ENCODE measurements at places on chromosomes 1 and 21.
A peak's percentile ranks its signal among the peaks of the same experiment; 100 is the strongest.

DNA sequence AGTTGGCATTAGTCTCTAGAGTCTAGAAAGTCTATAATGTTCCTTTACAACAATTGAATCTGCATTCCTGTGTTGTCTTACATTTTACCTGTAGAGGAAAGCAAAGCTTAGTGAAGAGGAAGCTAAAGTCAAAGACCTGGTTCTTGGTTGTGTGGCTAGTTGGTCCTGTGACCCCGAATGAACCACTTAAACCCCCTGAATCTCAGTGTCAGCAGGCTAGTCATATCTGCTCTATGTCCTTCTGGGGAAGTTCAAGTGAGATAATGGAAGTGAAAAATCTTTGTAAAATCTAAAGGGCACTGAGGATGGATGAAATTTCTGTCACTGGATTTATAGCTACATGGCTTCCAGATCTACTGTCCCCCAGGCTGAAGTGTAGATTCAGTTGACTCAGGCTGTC lies 24.0 kb upstream of the AIM2 start:
- DNase-seq: no peak

- DNase-seq: peak; percentile 9
These were observed 98.4 kb upstream of the WNT4 start for GRCh38 chr1:22241250-22241649.

DNA sequence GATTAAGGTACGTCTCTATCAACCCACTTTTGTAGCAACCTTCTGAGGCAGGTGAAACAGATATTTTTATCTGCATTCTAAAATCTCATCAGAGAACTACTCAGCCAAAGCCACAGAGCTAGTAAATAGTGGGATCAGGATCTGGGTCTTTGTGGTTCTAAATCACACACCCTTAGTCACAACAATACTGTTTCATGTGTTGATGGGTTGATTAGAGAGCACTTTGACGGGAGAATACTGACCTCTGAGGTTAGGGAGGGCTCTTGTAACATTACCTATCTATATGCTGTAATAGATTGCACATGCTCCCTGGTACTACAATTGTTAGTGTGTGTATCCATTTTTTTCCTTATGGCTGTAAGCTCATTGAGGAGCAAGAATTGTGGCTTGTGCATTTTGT lies 45.5 kb upstream of the CCDC190 start:
- no peak for DNase-seq

- no peak for DNase-seq
These were observed 25.2 kb downstream of the IL12RB2 start for GRCh38 chr1:67332653-67333529.

DNA sequence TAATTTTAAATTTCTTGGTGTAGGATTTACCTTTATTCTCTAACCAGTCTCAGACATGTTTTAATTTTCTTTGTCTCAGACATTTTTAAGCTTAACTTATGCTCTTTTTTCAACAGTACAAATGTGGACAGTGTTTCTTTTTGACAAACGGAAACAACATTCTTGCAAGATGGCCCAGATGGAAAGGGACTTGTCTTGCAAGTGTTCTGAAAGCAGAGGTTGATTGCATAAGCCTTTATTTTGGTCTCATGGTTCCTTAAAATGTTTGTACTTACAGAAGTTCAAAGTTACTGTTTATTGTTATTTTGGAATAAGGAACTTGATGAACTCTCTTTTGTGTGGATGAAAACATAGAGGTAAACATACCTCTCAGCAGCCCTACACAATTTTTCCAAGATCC lies 22.9 kb downstream of the SMAP2 start:
- peak; percentile 59 for DNase-seq

GRCh38 chr1:220325306-220325995 lies 53.2 kb upstream of the RAB3GAP2 start:
- no peak for DNase-seq

DNA sequence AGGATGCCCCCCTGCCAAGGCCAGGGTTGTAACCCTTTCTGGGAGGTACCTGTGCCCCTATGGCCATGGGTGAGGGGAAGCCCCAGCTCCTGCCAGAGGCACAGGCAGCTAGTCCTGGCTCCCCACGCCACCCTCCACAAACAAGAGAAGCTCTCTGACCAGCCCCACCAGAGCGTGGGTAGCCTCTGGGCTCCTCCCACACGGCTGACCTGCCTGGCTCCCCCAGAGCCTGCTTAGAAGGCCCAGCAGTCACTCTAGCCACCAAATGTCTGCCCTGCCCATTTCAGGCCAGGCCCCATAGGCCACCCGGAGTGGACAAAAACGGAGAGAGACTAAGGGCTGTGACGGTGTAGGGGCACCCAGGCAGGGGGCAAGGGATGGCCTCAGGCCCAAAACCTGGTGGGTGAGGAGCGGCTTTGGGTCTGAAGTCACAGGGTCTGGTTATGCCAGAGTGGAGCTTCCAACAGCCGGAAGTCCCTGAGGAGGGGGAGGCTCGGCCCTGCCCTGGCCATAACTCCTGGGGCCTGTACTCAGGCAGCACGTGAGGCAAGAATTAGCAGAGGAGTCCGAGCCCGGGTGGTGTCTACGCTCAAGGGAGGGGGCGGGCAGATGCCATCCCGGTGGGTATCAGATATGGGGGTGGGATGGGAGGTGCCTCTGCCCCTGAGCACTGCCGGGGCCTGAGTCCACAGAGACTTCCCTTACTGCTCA lies 155.4 kb downstream of the CASZ1 start:
- DNase-seq: no peak

DNA sequence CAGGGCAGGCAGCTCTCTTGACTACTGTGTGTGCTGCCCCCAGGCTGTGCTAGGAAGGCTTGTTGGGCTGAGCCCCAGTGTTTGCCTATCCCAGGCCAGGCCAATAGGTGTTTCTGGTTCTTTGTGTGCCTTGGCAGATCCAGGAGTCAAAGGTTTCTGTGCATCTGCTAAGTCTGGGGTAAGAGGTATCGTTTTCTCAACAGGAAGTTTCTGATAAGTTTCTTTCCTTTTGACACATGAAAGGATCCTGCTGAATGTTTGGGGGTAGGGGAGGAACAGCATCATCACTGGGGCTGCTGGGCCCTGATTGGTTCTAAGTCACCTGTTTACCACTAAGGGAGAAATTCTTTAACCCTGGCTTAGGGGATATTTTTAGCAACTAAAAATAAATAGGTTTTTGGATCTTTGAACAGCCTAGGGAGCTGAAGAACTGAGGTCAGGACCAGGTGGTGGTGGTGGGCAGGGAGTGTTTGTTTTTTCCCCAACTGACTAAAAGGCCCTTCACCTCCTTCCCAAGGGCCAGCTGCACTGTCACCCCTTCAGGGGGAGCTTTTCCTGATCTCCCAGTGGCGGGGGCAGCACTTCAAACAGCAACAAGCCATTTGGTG lies 85.1 kb downstream of the KCNN3 start:
- no peak for DNase-seq

- no peak for DNase-seq
These were observed 38.7 kb upstream of the BECN2 start for GRCh38 chr1:241918879-241919278.

DNA sequence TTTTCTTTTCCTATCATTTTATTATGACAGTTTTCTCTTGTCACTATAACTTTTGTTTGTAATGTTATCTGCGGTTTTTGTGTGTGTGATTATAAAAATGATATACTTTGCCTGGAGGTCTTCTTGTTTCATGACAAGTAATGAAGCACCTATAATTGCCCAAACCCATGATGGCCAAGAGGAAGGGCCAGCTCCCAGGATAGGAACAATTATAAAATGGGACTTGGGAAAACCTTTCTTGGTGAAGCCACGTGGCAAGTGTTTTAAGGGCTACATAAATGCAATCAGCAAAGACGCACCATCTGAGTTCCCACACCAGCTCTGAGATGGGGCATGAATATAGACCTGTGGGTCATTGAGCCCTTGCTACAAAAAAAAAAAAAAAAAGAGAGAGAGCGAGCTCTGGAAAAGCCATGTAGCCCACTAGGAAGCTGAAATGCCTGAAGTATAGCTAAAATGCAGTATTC lies 462.6 kb upstream of the RUNX1 start:
- no peak for DNase-seq

DNA sequence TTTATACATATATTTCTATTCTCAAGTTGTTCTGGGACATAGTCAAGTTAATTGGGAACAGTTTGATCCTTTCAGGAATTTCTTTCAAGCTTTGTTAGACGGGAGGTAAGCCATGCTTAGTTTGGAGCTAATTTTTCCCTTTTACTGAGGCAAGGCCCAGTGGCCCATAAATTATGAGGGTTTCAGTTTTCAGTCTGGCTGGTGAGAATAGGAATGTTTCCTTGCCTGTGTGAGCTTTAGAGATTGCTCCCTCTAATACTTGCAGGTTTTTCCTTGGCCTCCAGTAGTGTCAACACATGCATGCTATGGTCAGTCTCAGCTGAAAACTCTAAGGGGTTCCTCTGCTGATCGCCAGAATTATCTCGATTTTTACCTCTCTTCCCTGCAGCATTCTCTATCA lies 14.1 kb upstream of the PHGDH start:
- DNase-seq: no peak

DNA sequence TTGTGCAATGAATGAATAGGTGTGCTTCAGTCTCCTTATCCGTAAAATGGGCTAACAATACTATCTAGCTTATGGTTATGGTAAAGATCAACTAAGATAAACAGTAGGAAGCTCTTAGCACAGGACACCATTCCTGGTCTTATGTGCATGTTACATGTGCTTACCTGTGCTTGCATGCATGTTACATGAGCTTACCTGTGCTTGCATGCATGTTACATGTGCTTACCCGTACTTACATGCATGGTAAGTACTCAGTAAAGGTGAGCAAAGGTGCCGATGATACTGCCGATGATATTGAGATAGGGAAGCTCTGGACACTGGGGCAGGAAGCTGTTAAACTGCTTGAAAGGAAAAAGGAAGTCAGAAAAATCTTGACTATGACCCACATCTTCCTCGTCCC lies 211.0 kb upstream of the USP24 start:
- no peak for DNase-seq
